GM04504 (cell line): ENCODE measurements at places on chromosomes 6 and 20.

GRCh38 chr20:57282670-57283361 is 16.4 kb upstream of the BMP7 start:
- no peak for DNase-seq

DNA sequence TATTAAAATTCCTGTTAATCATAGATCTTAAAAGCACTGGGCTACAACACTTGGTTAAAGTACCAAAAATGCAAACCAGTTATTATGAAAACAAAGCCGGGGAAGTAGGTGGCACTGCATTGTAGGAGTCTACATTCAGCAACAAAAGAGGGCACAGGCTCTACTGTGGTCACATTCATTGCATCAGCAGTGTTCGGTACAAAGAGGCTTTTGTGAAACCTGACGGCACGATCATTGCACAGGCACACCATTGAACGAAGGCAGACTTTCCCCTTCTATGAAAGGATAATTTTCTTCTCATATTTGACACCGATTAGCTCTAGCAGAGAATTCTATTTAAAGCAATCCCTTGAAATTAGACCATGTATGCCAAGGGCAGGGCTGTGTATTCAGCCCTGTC is 44.6 kb upstream of the AGPAT4 start:
- DNase-seq, result no peak

DNA sequence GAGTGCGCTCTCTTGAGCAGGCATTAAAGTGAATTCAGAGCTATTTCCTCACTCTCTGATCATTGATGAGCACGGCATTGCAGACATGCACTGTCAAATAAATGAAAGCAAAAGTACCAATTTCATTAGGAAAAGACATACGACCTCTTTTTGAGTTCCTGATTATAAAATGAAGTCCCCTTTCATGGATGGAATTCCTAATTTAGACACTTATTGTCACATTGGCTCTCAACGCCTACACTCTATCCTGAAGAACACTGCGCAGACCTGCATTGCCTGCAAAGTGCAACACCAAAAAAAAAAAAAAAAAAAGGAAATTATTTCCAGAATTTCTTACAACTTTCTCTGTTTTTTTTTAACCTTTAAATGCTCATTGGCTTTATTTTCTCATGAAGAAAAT is 1.6 kb downstream of the ADGRB3 start:
- no peak for DNase-seq

GRCh38 chr20:33684533-33685327 is 1.5 kb downstream of the E2F1 start:
- no peak for DNase-seq

DNA sequence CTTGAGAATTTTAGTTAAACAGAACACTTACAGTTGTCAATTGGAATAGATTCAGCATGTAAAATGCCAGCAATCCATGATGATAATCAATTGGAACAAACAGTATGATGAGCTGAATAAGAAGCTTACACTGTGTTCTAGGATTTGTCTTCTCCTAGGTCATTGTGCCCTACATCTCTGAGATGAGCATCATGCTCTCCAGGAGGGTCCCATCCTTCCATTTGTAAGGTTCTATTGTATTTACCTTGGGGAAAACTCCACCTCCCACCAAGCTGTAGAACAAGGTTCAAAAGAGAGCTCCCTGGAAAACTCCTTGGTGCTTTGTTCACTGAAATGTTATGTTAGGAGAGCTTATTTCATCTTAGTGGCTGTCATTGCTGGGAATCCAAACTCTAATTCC is 60.8 kb downstream of the OR2B2 start:
- DNase-seq, result no peak

DNA sequence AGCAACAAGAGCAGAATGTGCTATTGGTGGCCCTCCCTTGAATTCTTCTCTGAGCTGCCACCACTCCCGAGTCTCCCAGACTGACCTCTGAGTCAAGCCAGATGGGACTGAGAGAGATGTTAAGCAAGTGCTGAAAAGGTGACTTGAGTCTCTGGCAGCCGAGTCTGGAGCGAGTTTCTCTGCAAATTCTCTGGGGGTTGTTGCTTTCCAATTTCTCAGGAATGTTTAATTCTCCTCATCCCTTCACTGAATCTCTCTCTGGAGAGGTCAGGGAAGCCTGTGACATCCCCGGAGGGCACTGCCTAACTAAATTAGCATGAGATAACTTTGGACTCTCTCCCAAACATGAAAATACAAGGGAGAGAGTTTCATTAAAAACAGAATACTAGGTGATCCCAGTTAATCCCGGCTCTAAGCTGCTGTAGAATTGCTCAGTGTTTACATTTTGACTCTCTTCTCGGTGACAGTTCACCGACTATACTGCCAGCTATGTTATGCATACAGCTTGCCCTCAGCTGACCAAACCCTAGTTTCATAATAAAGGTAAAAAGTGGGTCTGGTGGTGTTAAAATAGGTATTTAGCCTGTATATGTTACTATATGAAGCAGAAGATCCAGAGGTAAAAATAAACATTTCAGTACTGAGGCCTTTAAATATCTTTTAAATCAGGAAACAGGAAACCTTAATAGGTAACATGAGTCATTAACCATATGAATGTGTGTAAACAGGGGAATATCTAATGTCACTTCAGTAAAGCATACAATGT is 157.9 kb downstream of the FOXC1 start:
- DNase-seq, result peak; percentile 65

GRCh38 chr20:18276821-18277220 is 11.5 kb upstream of the ZNF133 start:
- DNase-seq, result peak; percentile 47

DNA sequence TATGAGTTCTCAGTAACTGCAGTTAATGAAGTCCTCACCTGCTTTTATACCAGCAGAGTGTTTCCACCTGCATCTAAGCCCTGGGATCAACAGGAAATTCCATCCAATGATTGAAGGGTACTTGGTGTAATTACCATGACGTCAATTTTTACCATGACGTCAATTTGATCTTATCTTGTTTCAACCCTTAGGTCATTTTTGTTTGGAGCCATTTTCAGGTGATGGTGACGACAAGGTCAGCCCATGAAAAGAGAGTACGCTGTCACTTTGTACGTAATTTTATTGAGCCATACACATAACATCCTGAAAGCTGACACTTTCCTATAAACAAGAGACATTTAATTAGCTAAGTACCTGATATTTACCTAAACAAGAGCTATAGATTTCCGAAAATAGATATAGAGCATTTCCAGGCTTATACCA is at the start of gene CGA:
CGA (minus strand) TSS at position 20 of the 423 bp plus-strand sequence. CDS start 6,906 bp downstream, outside the sequence.
- no peak for DNase-seq

DNA sequence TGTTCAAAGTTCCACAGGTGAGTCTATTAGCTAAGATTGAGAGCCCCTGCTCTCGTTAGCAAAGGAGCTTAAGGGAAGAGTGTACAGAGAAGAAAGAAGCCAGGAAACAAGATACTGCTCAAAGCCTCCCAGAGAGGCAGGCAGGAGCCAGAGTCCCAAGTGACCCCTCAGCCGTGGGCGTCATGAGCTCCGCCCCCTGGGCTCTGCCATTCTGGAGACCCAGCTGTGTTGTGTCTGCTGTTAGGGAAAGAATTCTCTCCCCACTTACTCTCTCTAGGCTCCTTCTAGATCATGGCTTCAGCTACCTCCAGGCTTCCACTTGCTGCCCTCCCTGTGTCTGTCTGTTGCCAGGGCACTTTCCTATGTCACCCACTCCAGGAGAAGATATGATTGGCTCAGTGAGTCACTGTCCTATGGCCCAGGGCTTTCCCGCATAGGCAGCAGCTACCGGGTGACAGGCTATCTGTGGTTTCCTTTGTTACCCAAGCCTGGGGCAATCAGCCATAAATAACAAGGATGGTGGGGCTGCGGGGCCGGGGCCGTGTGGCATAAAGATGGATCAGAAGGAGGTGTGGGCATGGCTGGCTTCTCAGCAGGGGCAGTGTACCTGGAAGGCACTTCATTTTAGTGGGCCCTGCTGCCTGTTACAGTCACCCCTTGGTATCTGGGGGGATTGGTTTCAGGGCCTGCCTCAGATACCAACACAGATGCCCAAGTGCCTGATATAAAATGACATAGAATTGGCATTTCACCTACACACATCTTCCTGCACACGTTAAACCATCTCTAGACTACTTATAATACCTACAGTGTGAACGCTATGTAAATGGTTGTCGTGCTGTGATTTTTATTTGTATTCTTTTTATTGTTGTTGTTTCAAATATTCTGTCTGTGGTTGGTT is 118.9 kb downstream of the ARMC2 start:
- DNase-seq, result no peak

- no peak for DNase-seq
These were observed 197.2 kb upstream of the THEMIS start for GRCh38 chr6:128098000-128098581.

DNA sequence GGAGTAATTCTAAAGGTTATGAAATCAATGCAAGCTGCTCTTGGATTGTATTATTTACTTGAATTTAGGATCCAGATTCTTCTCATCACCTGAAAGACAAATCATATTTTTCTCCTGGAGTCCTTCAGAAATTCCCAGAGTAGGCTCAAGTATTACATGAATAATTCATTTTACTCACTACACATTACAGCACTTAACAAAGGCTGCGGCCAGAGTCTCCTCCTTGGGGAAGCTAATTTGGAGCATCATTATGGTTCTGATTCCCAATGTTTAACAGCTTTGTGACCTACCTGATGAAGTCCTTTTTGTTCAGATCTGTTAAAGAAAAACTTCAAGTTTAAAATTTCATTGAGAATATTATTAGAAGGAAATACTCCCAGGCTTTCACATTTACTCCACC is 28.7 kb downstream of the GRIK2 start:
- no peak for DNase-seq

DNA sequence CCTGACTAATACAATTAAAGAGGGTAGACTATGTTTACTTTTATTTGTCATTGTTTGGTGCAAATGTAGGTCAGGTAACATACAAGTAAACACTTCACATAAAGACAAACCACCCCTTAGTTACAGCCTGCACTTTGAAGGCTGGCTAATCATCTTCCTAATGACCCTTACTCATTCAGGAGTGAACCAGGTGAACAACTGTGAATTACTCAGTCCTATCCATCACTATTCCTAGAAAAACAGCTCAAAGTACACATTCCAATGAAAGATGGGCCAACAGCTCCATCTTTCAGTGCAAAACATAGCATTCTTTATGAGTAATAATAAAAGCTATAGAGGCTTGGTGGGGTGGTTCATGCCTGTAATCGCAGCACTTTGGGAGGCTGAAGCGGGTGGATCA is 78.2 kb downstream of the FRK start:
- no peak for DNase-seq

DNA sequence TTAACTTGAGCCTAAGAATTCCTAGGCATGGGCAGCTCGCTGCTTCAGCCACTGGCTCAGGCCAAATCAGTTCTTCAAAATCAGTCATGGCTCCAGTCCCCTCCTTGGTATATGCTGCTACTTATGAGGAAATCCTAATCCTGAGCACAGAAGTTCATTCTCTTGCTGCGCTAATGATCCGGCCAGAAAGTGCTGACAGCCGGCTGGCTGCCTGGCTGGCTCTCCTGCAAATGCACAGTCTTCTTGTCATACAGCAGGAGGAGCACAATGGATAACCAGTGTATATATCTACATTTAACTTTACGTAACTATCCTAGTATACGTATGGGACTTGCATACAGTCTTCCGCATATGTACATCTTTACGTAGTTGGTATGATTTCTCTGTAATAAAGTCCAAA is 500.8 kb downstream of the PRKN start:
- DNase-seq, result no peak
